Epithelial cell of esophagus (primary cell): ENCODE measurements at places on chromosomes 5 and 9.

- no peak for DNase-seq
Observed at GRCh38 chr5:37975531-37975930, 135.7 kb upstream of the GDNF start.

DNA sequence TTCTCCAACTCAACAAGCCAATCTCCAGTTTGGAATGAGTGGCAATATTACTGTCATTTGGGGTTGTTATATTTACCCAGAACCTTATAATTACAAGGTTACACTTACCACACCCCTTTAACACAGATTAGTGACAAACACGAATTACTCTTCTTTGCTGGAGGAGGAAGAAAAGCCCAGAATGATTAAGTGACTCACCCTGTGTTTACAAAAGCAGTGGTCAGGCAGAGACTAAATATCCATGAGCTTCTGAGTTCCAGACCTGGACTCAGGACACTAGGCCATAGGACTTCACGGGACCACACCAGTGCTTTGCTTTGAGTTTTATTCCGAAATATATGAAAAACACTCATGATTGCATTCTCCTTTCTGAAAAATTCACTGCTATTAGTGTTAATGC lies 370.8 kb downstream of the TLE1 start:
- DNase-seq = peak; percentile 61

GRCh38 chr9:27212191-27212590 lies 84.8 kb downstream of the EQTN start:
- DNase-seq = peak; percentile 84

- DNase-seq = no peak
Observed at GRCh38 chr5:172488221-172488620, 33.9 kb upstream of the SH3PXD2B start.

- DNase-seq = peak; percentile 76
Observed at GRCh38 chr5:140145818-140146522, 20.2 kb downstream of the IGIP start.

DNA sequence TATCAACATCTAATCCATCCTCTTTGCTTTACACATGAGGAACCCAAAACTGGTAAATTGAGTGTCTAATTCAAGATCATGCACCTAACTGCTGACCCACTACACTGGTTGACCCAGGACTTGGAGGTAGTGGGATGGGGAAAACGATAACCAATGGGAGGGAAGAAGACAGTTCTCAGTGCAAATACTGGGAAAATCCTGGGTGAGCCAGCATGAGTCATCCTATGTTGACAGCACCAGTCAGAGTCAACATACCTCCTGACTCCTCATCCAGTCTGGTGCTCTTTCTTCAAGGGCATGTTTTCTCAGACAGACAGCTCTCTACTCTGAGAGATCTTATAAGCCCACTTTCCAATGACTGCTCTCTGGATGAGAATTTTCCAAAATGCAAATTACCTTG lies 232.8 kb upstream of the PTGER4 start:
- DNase-seq = peak; percentile 96

GRCh38 chr9:110810262-110810976 lies 141.8 kb downstream of the MUSK start:
- DNase-seq = peak; percentile 34

GRCh38 chr5:6780802-6781391 lies 67.7 kb downstream of the TENT4A start:
- no peak for DNase-seq

GRCh38 chr5:150436141-150436680 lies 13.3 kb downstream of the RPS14 start:
- peak; percentile 90 for DNase-seq

GRCh38 chr9:134652291-134653225 lies 11.0 kb downstream of the COL5A1 start:
- DNase-seq = no peak

DNA sequence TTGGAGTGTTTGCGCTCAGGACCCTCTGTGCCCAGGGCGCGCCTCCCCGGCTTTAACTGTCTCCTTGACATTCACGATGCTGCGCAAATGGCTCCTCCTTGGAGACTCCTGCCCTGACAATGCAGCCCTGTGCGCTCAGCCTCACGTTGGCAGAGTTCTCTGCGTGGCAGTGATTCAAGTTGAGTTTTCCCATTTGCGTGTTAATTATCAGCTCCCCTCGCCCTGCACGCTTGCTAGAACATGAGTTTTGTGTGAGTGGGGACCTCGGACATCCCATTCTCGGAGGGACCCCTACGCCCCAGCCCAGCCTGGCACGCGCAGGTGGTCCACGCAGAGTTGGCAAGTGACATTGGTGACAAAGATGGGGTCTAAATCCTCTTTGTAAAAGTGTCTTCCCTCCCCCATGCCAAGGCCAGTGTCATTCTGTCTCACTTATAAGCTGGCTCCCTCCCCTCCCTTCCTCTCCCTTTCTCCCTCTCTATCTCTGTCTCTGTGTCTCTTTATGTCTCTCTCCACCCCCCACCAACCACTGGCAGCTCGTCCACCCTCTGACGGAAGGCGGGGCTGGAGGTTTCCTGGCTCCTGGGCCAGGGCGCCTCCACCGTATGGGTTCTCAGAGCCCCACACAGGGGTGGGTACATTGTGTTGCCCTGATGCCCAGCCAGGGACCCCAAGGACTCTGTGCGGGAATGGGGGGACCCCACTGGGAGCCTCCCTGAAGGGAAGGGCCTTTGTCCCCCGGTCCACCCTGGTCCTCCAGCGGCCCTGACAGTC lies 169.3 kb downstream of the OLFM1 start:
- no peak for DNase-seq

DNA sequence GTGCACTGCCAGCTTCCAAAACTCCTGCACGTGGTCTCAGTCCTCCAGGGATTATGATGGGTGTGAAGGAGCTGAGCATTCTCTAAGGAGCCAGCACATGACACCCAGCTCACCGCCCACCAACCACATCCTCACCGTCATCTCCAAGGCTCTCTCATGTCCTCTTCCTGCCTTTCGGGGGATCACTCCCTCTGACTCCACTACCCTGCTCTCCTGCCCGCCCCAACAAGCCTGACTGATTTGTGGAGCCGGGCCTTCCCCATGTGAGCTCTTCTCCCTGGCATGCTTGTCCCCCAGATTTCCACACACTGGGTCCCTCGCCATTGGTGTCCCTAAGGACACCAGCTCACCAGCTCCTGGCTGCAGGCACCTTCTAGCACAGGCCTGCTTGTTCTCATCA lies 1.9 kb downstream of the ABO start:
- no peak for DNase-seq

- peak; percentile 38 for DNase-seq
Observed at GRCh38 chr9:6852243-6852963, 94.6 kb downstream of the KDM4C start.

- DNase-seq = no peak
Observed at GRCh38 chr5:133853646-133854365, 114.6 kb downstream of the C5orf15 start.

- no peak for DNase-seq
Observed at GRCh38 chr5:171709930-171710329, 75.7 kb upstream of the SMIM23 start.

DNA sequence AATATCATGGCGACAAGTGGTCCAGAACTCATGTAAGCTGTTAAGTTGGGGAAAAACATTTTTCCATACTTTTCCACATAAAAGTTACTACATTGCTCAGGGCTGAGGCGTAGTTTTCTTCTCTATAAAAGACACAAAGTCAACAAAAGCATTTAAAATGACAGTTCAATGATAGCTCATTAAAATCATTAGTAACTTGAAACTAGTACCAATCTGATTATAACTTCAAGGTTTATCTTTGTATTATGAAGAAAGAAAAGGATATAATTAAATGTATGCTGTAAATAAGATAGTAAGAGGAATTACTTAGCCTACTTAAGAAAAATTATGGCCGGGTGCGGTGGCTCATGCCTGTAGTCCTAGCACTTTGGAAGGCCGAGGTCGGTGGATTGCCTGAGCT lies 9.9 kb downstream of the NME5 start:
- no peak for DNase-seq
